ENCODE measurements at places on chromosomes 5 and 9.

DNA sequence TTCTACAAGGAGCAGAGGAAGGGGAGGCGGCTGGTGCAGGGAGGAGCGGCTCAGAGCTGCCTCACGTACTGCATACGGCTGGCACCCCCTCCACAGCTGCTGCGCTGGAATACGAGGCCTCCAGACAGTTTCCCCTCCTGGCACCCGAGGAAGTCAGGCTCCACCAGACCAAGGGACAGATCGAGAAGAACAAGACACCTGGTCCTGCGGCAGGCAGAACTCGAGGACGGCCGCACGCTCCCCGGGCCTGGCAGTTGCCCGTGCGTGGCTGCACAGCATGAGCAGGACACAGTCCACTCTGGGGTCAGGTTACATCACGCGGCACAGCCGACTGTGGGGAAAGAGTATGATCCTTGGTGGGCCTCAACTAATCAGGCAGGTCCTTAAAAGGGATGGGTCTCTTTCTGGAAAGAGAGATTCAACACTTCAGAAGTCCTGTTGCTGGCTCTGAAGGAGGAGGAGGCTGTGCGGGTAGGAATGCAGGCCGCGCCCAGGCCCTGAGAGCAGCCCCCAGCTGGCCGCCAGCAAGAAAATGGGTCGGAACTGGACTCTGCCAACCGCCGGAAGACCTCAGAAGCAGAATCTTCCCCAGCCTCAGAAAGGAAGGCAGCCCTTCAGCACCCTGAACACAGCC, 11.6 kb downstream of the UBAC1 start:
- no peak for DNase-seq

GRCh38 chr5:141640051-141640415, 3.2 kb downstream of the RELL2 start:
- DNase-seq, result no peak

- no peak for DNase-seq
Observed at GRCh38 chr9:94864862-94865509, 138.5 kb downstream of the AOPEP start.

DNA sequence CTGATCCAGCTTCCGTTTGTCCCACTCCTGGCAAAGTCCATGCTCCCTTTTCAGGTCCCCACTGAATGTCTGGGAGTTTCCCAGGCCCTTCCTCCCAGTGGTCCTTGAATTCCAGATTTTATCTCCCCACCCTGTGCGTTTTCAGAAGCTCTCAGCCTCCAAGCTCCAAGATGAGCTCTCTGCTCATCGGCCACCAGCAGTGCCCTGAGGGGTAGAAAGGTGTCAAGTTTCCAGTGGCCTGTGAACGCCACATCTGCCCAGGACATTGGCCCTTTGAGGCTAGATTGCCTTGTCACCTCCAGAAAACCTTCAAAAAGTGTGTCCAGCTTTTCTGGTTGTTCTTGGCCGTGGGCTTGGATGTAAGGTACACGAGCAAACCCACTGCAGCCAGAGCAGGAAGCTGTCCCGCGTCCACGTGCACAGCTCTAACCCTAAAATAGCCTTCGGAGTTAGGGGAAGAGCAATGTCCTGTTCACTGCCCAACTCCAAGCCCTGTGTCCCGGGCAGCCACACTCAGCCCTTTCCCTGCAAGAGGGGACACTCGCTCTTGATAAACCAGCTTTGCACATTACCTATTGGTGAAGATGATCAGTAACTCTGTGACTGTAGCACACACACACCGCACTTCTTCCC, 10.9 kb upstream of the LRRC14B start:
- no peak for DNase-seq

- DNase-seq, result no peak
Observed at GRCh38 chr5:99308131-99308530, 379.3 kb upstream of the CHD1 start.

Data from AG04450 (cell line).